ENCODE measurements at places on chromosomes 12 and 14.

- DNase-seq = no peak
Observed at GRCh38 chr12:1619587-1619986, 9.4 kb upstream of the WNT5B start.

DNA sequence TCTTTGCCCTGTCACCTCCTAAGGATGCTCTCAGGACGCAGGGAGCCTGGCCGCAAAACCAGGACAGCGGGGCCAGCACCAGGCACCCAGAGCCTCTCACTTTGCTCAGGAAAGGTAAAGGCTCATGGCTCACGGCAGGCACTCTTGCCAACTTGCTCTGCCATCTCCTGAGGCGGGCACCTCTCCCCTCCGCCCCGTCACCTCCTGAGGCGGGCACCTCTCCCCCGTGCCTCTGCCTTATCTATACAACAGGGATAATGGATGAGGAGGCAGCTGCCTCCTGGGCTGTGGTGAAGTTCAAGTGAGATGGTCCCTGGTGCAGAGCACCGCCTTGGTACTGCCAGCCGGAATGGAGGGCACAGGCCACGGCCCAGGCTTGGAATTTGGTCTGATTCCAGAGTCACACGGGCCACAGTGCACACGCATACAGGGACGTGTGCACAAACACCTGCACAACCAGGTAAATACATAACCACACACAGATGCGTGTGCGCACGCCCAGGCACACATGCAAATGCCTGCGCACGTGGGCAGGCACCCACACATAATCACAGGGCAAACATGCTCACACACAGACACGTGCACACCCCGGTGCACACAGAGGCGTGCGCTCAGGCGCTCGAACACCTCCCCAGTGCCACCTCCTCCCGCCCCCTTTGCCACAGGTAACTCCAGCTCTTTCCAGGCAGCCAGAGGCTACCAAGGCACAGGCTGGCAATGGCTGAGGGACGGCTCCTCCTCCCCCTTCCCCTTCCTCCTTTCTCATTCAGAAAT is 11.6 kb downstream of the DEGS2 start:
- no peak for DNase-seq

DNA sequence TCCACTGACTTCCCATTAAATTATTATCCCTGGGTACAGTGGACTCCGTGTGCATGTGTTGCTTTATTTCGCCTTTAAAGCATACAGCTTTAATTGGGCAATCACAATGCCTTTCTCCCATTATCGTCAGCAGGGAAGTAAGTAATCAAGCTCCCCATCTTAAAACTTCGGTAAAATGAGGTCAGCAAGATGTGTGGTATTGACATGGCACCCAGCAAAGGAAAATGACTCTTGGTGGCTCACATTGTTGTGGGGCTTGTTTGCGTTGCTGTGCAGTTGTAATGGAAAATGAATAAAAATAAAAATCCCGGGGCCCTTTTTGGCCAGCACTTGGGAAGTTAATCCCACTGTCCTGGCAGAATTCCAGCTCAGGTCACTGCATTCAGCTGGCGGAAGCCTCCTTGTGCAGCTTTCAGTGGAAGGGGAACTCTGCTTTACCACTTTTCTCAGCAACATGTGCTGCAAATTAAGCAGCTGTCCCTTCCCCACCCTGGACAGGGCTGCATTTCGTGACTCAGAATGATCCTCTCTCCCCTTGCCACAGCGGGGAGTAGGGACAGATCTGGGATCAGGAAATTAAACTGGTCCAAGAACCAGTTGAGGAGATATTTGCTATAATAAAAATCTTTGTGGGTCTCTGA is 13.9 kb upstream of the ATP2A2 start:
- DNase-seq = no peak

- DNase-seq = no peak
Observed at GRCh38 chr14:62692490-62693106, 352.7 kb downstream of the KCNH5 start.

GRCh38 chr14:94659256-94659655 is 47.1 kb downstream of the SERPINA3 start:
- no peak for DNase-seq

DNA sequence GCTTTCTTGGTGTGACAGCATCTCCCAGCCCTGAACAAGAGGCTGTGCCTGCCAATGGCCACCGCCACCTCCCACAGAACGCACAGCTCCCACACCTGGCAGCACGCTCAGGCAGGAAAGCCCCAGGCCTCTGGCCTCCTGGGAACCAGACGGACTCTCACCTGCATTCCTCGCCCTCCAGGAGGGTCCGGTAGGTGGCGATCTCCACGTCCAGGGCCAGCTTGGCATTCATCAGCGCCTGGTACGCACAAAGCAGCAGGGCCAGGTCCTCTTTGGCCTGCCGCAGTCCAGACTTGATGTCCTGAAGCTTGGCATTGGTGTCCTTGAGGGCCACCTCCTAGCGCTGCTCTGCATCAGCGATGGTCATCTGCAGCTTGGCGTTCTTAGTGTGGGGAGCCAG is 12.1 kb upstream of the KRT77 start:
- DNase-seq = no peak

GRCh38 chr14:21302013-21302835 is 22.3 kb downstream of the RPGRIP1 start:
- DNase-seq = no peak

GRCh38 chr12:110431957-110432587 is 18.1 kb downstream of the ARPC3 start:
- DNase-seq = no peak

DNA sequence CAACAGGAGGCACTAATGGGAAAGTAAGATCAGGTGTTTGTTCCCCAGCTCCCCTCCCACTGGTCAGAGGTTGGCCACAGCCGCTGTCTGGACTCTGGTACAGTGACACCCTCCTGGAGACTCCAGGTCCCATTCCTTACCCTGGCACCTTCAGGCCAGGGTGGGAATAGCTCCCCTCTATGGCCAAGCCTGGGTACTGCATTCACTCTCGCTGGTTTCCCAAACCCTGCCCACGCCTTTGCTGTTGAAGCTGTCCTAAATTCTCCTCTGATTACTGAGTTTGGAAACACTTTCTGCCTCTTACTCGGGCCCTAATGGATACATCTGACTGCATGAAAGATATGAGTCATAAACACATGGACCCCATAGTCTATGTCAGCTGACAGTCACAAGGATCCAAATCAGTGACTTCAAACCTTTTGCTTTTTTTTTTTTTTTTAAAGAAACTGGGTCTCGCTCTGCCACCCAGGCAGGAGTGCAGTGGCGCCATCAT is 17.9 kb downstream of the HRK start:
- DNase-seq = no peak

- no peak for DNase-seq
Observed at GRCh38 chr12:81461163-81461562, 298.0 kb downstream of the PPFIA2 start.

- no peak for DNase-seq
Observed at GRCh38 chr12:46124132-46124847, 133.9 kb upstream of the SCAF11 start.

- DNase-seq = no peak
Observed at GRCh38 chr12:82524641-82525040, 162.1 kb upstream of the TMTC2 start.

GRCh38 chr12:2682296-2683251 is 112.2 kb upstream of the FKBP4 start:
- no peak for DNase-seq

DNA sequence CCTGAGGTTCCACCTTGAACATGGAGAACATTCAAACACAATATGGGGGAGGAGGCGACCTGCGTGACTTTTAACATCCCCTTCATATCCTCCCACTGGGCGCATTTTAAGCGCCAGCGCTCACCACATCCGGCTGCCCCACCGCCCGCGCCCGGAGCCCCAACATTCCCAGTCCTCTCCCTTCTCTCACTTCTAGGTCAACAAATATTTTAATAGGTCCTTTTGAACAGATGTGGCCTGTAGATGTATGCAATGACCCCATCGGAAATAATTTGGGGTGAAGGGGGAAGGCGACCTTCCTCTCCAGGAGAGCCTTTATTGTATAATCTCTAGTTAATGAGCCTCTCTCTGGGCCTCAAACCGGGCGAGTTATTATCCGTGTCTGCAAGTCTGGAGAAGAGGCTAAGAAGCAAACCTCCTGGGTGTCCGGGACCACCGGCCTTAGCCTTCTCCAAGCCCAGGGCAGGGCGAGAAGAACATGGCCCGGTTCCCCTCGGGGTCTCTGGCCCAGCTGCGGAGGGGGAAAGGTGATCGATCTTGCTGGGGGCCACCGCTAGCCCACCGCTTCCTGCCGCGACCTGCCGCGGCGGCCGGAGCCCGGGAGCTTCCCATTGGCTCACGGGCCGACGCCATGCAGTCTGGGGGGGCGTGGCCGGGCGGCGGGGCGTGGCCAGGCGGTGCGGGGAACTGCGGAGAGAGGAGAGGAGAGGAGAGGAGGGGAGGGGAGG is 83.2 kb upstream of the HMGA2 start:
- DNase-seq = no peak

- DNase-seq = no peak
Observed at GRCh38 chr12:111204788-111205241, 164.1 kb downstream of the PHETA1 start.

DNA sequence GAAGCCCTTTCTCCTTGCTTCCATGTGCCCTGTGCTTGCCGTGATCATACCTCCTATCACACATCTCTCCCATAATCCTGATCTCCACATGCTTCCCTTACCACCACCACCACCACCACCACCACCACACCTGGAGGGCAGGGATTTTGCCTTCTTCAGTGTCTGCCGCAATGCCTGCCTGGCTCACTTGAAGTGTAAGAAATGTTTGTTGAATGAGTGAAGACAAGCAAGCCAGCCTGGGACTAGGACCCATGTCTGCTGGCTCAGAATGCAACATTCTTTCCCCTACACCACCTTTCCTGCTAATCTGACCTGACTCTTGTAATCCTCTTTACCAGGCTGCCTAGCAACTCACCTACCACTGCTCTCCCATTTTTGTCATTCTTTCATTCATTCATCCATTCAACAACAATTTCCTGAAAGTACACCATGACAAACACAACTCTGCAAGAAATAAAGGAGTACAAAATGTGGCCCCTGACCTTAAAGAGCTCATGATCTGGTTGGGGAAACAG is 3.5 kb upstream of the NID2 start:
- no peak for DNase-seq

DNA sequence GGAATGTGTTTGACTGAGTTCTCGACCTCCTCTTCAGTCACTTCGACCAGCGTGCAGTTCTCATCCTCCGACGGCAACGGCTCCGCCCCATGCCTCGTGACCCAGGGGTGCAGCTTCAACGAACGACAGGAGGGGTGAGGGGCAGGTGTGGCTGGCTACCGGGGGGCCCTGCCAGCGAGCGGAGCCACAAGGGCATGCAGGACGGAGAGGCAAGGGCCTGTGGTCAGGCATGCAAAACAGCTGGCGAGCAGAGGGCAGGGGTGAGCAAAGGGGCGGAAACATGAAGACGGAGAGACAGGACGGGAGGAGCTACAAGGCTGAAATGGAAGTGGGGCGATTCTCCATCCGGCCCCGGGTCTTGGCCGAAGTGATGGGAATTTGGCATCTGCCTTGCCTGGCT is 38.7 kb downstream of the P2RX4 start:
- DNase-seq = no peak

DNA sequence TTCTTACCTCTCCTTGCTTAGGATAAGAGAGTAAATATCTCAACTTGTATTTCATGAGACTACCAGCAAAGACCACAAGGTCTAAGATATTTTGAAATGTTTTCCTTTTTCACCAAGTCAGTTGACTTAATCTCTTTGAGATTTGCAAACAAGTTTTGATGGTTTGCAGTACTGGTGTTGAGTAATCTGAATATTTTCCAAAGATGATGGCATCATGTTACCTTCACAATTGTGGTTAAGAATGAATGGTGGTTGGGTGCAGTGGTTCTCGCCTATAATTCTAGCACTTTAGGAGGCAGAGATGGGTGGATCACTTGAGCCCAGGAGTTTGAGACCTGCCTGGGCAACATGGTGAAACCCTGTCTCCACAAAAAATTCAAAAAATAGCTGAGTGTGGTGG is 225.7 kb downstream of the TMTC2 start:
- DNase-seq = no peak

DNA sequence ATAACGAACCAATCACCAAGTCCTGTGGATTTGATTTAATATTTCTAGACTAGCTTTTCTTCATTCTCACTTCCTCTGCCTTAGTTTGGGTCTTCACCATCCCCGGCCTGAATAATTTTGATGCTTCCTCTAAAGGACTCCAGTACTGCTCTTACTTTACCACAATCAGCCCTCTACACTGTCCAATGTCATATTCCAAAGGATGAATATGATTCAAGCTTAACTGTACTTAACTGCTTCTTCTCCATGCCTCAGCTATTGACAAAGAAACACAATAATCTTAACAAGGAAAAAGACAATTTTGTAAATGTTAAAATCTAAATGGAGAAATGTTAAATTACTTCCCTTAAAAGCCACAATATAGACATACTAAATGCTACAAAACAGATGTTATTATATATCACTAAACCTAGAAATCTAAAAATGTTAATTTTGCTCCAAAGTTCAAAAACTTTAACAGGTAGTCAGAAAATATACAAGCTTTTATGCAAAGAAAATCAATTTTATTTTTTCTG is 70.2 kb downstream of the STXBP6 start:
- no peak for DNase-seq

DNA sequence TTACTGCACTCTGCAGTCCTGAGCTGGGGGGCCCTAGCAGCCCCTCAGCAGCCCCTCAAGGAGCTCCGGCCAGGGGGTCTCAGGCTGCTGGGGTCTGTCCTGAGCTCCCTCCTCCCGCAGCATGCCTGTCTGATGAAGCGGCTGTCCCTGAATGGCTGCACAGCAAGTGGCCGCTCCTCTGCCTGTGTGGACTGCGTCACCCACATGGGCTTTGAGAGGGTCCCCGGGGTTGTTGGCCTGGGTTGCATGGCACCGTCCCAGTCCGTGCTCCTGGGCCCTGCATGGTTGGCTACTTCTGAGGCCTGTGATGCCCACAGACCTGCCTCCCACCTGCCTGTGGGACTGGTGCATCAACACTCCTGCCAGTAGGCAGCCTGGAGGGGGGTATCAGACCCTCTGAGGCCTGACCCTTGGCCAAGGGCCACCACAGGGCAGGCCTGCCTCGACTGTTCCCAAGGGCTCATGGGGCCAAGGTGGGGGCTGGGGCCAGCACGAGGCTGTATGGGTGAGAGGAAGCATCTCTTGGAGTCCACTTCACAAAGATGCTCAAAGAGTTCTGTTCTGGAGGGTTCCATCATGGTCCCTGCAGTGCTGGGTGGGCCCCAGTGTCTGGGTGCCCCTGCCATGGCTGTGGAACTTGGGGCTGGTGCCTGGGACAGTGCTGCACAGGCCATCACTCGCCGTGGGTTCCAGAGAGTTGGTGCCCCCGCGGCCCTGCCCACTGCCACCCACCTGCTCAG is 12.2 kb downstream of the CEP170B start:
- DNase-seq = no peak

GRCh38 chr12:54959291-54960018 is 25.1 kb downstream of the TESPA1 start:
- DNase-seq = no peak

DNA sequence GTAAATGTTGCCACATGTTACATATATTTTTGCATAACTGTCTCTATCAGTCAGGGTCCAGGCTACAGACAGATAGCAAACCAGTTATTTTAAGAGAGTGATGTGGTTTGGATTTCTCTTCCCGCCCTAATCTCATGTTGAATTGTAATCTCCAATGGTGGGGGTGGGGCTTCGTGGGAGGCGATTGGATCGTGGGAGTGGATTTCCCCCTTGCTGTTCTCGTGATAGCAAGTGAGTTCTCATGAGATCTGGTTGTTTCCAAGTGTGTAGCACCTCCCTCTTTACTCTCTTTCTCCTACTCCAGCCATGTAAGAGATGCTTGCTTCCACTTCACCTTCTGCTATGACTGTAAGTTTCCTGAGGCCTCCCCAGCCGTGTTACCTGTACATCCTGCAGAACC is 704.2 kb upstream of the TBX3 start:
- no peak for DNase-seq

GRCh38 chr12:70785896-70786295 is 134.6 kb downstream of the PTPRR start:
- DNase-seq = no peak

GRCh38 chr12:51098611-51099010 is 15.2 kb upstream of the CSRNP2 start:
- DNase-seq = no peak
